ENCODE measurements at places on chromosomes 11 and 22.

DNA sequence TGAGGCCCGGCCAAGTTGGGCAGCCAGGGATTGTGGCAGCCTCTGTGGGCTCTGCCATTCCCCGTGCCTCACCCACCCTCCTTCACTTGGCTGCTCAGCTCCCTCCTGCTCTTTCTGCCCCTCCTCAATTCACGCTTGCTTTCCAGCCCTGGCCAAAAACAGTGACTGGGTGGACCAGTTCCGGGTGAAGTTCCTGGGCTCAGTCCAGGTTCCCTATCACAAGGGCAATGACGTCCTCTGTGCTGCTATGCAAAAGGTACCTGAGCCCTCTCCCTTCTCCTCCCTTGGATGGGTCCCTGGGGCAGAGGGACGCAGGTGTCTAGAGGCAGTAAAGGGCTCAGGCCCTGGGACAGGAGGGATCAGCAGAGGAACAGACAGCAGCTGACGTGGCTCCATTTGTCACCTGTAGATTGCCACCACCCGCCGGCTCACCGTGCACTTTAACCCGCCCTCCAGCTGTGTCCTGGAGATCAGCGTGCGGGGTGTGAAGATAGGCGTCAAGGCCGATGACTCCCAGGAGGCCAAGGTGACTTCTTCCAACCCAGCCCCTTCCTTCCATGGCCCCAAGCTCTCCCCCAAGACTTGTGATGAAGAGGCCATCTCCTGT lies 2.7 kb downstream of the FREY1 start:
- DNase-seq, result no peak

GRCh38 chr22:50319503-50319951 lies 7.3 kb downstream of the DENND6B start:
- no peak for DNase-seq

GRCh38 chr11:65695459-65696241 lies 16.4 kb upstream of the KAT5 start:
- no peak for DNase-seq

DNA sequence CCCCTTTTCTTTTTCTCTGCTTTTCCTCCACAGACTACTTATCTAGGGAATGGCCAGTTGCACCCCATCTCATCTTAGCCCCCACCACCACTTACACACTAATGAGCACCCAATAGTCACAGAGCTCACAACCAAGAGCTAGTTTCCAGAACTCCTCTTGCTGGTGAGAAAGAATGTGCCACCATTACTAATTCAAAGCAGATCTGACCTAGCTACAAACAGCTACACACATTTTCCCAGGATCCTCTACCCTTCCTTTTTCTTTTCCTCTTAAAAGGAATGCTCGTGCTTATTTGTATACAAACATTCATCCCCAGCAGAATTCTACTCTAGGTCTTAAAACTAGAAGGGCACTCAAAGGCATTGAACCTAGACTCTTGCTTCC lies 136.8 kb downstream of the CD44 start:
- no peak for DNase-seq

GRCh38 chr22:26589845-26590736 lies at the start of gene TPST2:
TSS of gene TPST2 (minus strand) at chr22:26590132. CDS start at chr22:26541630, 48,502 bp downstream.
- no peak for DNase-seq

DNA sequence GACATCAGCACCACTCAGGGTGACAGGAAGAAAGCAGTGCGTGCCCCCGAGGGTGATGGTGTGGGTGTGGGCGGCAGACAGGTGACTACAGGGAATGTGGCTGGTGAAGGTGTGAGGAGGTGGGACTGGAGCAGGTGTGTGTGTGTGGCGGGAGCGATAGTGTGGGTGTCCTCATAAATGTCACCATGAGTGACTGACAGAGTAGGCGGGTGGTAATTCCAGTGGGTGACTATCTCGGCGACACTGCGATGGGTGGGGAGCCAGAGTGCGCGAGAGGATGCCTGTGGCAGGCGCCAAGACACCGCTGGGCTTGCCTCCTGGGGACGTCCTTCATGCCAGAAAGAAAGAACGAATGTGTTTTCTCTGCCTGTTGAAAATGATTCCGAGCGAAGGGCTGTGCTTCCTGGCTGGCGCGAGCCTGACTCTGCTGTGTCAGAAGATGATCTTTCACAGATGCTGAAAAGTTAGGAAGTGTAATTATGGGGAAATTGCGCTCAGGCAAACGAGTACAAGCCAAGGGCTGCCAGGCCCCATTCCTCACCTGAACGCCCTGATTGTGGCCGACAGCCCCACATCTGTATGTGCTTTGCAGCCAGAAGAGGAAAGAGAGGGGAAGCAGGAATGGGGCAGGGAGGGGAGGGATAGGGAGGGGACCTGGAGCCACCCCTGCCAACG lies 98.8 kb upstream of the CD82 start:
- DNase-seq, result no peak

- no peak for DNase-seq
Observed at GRCh38 chr11:125170001-125170509, 5.5 kb downstream of the PKNOX2 start.

DNA sequence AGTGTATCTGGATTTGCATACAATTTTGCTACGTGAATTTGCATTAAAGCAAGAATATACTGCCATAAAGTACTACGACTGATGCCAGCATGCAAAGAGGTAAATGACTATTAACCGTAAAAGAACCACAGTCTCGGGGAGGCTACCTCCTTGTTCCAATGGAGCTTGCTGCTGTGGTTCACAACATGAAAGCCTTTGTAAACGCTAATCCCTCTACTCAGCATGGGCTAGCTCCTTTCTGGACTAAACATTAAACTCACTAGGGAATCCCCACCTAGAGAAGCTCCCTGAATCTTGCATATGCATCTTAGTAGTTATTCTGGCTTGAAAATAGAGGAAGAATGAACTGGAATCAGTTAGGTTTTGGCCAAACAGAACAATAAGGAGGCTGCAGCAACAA lies 60.5 kb upstream of the ARHGAP32 start:
- no peak for DNase-seq

GRCh38 chr11:120398132-120398531 lies 61.9 kb downstream of the ARHGEF12 start:
- no peak for DNase-seq

DNA sequence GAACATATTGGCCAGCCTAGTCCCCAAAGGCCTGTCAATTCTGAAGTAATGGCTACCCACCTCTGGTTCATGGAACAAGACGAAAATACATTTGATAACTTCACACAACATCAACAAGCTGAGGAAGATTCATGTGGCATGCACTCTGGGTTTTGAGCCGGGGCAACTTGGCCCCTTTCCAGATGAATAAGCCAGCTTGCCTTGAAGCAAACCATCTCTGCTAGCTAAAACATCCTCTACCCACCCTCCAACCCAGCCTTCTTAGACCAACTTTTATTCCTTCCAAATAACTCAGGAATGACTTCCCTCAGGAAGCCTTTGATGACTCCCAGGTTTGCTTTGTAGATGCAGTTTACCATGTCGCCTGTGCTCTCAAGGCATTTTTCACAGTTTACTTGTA lies 94.4 kb downstream of the SLC1A2 start:
- no peak for DNase-seq

DNA sequence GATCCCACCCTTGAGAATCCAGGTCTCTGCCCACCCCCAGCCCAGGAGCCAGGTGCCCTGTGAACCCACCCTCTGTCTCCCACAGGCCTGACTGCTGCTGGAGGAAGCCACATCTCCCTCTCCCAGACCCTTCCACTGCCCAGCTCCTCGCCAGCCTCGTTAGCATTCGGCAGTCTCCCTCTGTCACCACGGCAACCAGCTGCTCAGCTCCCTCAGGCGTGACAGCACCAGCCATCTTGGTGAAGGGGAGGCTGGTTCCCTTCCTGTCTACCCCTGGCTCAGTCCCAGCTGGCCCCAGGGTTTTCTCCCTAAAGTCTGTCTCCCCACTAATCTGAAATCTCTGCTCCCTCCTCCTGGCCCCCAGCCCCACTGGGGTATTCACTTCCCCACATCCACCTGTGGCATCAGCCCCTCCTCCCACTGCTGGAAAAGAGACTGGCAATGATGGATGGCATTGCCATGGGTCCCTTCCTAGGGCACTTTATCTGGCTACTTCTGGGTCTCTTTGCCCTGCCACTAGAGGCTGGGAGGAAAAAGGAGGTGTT lies 28.1 kb downstream of the NRXN2 start:
- DNase-seq, result no peak

DNA sequence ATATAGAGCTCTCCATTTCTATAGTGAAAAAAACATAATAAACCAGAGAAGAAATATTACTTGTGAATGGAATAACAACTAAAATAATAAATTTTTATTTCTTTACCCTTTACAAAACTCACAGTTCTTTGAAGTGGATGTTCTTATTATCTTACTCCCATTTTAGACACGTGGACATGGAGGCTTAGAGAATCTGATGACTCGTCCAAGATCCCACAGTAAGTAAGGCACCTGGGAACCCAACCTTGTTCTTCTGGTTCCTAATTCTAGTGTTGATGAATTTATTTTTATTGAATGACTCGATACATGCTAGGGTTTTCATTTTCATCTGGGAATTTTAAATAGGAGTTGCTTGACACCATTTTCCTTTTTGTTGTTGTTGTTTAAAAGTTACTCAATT lies 1.8 kb downstream of the BPIFC start:
- DNase-seq, result no peak

- DNase-seq, result no peak
Observed at GRCh38 chr22:38760477-38761201, 4.8 kb upstream of the SUN2 start.

DNA sequence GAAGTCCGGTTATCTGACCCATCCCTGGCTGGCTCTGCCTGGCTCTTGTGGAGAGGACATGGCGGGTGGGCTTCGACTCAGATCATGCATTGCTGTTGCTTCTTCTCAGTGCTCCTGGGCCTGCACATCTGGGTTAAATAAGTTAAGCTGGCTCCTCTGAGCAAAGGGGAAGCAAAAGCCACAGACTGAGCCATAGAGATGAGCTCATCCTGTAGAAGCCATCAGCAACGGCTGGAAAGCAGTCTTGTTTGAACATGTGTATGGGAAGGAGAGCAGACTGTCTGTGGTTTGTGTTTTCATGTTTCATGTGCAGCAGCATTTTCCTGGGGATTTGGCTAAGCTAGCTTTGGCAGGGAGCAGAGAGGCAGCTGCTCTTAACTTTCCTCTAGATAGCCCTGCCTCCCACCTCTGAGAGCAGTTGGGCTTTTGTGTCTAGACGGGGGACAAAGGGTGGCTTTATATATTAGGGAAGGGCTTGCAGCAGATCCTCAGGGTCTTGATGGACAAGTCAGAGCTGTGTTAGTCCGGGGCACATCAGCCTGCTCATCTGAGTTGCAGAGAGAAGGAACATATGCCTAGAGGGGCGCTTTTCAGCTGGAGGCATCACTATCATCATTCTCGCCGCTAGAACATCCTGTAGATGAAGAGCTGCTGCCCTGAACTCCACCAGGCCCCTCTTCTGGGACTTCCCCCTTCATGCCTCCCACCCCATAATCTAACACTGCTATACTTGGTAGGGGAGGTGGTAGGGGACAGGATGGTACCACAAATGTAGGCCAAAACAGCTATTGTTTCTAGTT lies 14.9 kb downstream of the DCPS start:
- no peak for DNase-seq

DNA sequence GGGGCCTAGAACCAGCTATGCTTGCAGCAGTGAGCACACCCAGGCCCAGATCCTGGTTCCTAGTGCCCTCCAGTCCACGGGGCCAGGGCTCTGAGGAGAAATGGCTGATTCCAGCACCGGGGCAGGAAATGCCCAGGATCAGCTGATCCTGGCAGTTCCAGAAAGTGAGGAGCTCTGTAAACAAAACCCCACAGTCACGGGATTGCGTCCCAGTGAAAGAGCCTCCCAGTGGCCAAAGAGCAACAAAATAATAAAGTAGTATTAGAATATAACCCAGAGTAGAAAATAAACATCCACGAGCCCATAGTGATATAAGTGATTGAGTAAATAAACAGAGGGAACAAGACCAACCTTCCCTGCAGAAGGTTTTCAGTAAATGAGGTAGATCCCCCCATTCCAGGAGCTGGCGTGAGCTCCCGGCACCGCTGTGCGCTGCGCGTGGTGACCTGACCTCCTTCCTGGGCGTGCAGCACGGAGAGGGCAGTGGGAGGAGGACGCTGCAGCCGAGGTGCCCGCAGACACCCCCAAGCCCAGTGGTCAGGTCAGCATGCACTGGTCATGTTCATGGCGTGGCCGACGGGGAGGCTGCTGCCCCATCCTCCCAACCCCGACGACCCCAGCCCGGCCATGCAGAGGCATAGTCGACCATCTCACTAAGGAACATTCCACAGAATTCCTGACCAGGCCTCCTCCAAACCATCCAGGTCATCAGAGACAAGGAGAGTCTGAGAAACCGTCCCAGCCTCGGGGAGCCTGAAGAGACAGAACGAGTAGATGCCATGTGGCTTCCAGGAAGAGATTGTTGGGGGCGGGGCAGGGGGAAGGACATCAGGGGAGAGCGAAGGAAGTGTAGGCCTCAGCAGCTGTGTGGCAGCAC lies 19.8 kb downstream of the PTDSS2 start:
- DNase-seq, result no peak

DNA sequence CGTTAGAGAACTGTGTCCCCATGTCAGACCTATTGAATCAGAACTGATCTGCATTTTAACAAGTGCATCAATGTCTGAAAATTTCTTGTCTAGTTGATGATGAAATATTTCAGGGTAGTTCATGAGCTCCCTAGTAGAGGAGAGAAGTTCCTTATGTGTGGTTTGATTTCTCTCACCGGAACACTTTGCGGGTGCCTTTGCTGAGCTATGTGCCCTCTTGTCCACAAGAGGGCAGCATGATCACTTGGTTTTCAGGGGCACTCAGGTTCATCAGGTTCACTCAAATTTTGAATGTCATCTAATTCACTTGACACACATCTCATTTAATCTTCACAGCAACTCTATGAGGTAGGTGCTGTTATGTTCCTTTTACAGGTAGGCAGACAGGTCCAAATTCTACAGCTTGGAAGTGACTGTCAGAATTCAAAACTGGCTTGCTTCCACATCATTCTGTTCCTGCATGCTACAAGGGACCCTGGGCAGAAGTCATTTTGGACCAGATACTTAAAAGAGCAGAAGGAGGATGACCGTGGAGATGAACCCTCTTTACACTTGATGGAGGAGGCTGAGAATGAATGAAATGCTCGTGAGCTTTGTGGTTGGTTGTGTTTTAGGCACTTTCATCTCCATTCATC lies 55.6 kb downstream of the P4HA3 start:
- DNase-seq, result peak; percentile 27

- DNase-seq, result no peak
Observed at GRCh38 chr22:39130152-39130704, 22.3 kb downstream of the CBX7 start.

DNA sequence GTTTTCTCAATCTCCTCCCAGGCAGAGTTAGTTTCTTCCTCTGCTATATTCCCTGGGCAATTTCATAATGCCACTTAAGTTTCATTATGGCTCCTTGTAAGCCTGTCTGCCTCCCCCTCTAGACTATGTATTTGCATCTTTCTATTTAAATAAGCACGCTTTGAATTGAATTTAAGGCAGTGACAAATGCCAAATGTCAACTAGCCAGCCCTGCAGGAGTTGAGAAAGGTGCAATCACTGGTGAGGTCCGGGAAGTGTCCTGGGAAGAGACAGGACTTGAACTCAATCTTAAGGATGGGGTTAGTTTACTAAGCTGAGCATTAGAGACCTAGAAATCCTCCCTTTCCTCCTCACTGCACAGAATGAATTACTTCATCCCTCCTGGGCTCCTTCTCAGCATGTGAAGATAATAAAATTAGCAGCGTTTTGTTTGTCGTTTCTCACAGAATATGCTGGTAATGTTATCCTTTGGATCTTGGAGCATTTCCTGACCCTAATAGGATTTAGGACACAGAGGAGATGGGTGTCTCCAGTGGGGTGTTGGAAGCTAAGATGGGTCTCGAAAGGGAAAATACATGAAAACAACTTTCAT lies 1.6 kb downstream of the TCP11L1 start:
- no peak for DNase-seq
